ENCODE measurements at places on chromosomes 7 and 10.

GRCh38 chr7:50327443-50327842 lies 22.9 kb downstream of the IKZF1 start:
- no peak for DNase-seq

GRCh38 chr7:20440472-20441105 lies 109.9 kb downstream of the ITGB8 start:
- peak; percentile 14 for DNase-seq

- no peak for DNase-seq
Observed at GRCh38 chr7:115654384-115655214, 376.0 kb downstream of the TFEC start.

- DNase-seq = peak; percentile 83
Observed at GRCh38 chr7:80134536-80135308, at the start of gene GNAI1. Gene GNAI1, plus strand, starts transcription at chr7:80134831. Its CDS starts 330 bp downstream, at chr7:80135161.

- no peak for DNase-seq
Observed at GRCh38 chr7:140726281-140726680, 29.8 kb downstream of the NDUFB2 start.

DNA sequence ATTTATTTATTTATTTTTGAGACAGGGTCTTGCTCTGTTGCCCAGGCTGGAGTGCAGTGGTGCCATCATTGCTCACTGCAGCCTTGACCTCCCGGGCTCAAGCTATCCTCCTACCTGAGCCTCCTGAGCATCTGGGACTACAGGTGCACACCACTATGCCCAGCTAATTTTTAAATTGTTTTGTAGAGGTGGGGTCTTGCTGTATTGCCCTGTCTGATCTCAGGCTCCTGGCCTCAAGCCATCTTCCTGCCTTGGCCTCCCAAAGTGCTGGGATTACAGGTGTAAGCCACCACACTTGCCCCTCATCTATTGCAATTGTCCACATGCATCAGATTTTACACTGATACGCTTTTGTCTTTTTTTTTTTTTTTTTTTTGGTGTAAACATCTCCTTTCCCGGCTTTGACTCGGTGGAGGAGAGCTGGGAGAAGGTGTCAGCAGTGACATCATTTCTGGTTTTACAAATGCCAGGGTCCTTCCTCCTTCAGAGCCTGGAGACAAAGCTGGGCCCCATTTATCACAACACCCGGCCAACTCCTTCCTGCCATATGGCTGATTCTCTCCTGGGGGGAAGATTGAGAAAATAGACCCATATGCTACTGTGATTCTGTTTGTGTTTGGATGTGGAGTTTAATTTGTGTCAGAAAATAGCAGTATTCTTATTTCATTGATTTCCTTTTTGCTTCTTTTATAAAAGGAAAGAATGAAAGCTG lies 61.3 kb downstream of the GALNT17 start:
- no peak for DNase-seq

GRCh38 chr7:39172137-39172536 lies 194.4 kb downstream of the POU6F2 start:
- DNase-seq = no peak

- DNase-seq = no peak
Observed at GRCh38 chr7:54563329-54563916, 21.2 kb downstream of the VSTM2A start.

GRCh38 chr7:149310113-149310836 lies 48.3 kb downstream of the ZNF783 start:
- no peak for DNase-seq

GRCh38 chr10:75649466-75649865 lies 218.0 kb downstream of the LRMDA start:
- no peak for DNase-seq

DNA sequence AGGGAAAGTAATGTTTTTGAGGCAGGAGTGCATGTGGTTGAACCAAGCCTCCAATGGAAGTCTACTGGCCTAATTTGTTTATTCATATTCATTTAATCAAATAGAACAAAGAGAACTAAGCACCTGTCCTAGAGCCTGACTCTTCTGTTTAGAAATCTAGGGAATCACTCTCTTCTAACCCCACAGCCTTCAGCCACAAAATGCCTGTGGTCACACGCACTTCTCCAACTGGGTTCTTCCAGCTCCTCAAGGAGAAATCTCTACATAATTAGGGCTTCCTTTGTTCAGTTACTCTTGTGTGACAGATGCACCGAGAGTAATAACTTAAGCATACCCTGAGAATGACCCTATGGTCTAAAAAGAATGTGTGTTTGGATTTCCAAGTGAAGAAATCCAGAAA lies 133.7 kb upstream of the NAMPT start:
- DNase-seq = no peak

- DNase-seq = no peak
Observed at GRCh38 chr7:69219381-69219780, 378.9 kb upstream of the AUTS2 start.

- no peak for DNase-seq
Observed at GRCh38 chr7:40299097-40299496, 164.3 kb downstream of the SUGCT start.
